ENCODE measurements at places on chromosomes 11 and 22.

DNA sequence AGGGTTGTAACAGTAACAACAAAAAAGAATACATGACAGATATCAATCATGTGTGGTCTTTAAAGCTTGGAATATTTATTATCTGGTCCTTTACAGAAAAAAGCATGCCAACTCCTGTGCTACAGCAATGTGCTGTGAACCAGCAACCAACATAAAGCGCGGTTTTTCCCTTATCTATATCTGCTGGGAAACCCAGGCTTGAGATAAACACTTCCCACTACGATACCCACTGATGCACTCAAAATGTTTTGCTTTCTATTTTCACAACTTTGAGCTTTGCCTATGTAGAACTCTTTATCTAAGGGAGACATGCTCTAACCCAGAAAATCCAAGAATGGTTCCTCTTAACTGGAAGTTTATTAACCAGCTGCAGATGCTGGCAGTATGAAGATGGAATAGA is 19.0 kb downstream of the ZBED5 start:
- DNase-seq = no peak

GRCh38 chr11:20518323-20518834 is 81.0 kb upstream of the SLC6A5 start:
- no peak for DNase-seq

- no peak for DNase-seq
Measured at GRCh38 chr22:50678651-50679521, 6.3 kb downstream of the SHANK3 start.

DNA sequence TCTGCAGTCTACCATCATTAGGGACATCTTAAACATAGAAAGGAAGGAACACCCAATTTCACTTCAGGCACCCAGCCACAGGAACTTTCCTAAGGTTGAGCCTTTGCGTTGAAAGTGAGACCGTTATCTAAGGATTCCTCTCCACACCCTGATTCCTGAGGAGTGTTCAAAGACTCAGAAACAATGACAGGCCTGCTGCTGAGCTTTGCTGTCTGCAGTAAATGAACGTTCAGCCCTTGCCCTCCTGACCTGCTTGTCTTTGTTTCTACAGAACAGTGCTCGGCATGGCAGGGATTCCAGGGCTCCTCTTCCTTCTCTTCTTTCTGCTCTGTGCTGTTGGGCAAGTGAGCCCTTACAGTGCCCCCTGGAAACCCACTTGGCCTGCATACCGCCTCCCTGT is 7.0 kb downstream of the PRSS23 start:
- DNase-seq = no peak

DNA sequence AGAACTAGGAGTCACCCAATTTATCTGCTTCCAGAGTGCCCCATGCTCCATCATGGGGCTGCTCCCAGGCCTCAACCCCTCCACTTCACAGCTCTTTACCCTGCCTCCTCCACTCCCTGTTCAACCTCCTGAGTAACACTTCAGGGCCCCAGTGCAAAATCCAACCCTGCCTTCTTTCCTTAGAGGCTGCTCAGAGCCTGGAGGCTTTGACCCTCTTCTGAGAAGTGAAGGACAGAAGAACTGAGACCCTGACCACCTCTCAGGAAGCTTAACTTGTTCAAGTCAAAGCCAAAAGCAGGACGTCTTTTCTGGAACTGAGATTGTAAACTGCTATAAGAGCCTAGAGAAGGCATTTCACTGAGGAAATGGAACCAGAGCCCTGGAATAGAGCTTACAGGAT is 15.5 kb downstream of the EIF3F start:
- DNase-seq = no peak

DNA sequence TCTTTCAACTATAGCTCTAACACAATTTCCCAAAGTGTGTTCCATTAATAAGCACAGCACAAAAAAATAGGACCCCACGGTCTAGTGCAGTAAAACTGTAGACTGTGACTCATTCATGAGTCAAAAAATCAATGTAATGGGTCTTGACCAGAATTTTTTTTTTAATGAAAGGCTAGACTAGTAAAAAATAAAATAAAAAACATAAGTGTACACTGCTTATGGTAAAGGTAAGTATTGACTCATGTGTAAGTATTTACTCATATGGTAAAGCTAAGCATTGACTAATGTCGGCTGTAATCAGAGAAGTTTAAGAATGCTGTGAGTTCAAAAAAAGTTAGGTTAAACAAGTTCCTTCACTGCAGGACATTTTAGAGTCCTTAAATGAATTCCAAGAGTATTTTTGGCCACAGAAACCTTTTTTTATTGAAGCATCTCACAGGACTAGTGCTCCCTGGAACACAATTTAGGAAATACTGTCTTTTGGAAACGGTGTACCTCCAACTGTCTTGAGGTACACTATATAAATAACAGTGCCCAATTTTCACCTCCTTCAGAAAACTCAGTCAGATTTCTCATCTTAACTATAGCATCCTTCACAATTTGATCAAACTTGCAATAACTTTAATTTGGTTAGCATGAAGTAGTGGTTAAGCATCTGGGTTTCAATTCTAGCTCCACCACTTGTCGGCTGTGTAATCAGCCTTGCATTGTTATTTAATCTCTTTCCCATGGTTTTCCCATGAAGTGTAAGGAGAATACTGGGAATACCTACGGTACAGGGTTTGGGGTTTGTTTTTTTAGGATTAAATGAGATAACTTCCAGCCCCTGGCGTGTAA is 2.1 kb downstream of the CCDC73 start:
- no peak for DNase-seq

DNA sequence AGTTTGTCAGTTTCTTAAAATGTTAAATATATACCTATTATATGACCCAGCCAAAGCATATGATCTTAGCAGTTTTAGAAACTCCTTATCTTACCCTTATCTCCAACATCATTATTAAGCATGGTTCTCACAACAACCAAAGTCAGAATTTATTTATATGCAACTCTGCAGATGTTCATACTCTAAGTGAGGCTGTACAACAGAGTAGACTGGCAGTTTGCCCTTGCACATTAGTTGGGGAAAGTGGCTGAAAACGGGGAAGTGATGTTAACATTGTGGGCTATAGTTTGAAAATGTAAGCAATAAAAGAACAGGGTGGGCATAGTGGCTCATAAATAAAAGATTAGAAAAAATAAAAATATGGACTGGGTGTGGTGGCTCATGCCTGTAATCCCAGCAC is 49.7 kb downstream of the ATG16L2 start:
- DNase-seq = no peak

- no peak for DNase-seq
Measured at GRCh38 chr11:111303461-111303860, 5.1 kb downstream of the POU2AF3 start.
